ENCODE measurements at places on chromosomes 5 and 9.

- no peak for DNase-seq
Observed at GRCh38 chr5:179308563-179309382, 36.5 kb downstream of the ADAMTS2 start.

- no peak for DNase-seq
Observed at GRCh38 chr9:113873446-113873845, 2.7 kb upstream of the ZNF618 start.

DNA sequence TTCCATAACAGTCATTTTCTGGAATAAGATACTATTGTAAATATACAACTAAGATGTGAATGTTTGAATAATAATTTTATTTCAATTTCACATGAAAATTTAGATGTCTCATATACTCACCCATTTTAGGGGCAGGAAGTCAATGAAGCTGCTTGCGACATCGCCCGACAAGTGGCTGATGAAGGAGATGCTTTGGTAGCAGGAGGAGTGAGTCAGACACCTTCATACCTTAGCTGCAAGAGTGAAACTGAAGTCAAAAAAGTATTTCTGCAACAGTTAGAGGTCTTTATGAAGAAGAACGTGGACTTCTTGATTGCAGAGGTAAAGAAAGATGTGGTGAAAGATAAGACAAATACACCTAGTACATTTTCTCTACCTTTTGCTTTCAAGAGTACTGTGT, 8.6 kb downstream of the BHMT start:
- no peak for DNase-seq

DNA sequence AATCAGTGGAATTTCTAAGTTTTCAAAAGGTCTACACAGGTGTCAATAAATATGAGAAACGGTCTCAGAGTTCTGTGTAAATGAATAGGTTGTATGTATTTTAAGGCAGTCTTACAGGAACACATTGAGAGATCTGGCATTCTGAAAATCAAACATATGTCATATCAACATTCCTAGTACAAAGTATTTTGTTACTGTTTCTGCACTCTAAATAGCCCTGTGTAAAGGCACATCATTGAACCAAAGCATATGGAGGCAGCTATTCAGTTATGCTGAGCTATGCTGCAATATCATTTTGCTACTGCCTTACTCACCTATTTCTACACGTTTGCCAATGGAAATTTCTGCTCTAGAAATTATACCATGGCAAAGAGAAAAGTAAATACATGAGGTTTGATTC, 379.1 kb downstream of the KIAA0825 start:
- DNase-seq: no peak

DNA sequence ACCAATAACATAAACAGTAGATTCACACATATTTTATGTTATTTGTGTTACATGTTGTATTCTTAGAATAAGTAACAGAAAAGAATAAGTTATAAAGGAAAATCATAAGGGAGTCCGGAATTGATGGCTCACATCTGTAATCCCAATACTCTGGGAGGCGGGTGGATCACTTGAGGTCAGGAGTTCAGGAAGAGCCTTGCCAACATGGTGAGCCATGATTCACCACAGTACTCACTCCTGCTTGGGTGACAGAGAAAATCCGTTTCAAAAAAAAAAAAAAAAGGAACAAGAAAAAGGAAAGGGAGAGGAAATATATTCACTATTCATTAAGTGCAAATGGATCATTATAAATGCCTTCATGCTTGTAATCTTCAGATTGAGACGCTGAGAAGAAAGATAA, 533.3 kb upstream of the CDH9 start:
- no peak for DNase-seq

GRCh38 chr5:38396766-38397165, 138.4 kb downstream of the EGFLAM start:
- no peak for DNase-seq

GRCh38 chr9:296411-296810, 81.7 kb downstream of the DOCK8 start:
- no peak for DNase-seq

GRCh38 chr9:85268131-85268530, 473.6 kb downstream of the AGTPBP1 start:
- DNase-seq: no peak

DNA sequence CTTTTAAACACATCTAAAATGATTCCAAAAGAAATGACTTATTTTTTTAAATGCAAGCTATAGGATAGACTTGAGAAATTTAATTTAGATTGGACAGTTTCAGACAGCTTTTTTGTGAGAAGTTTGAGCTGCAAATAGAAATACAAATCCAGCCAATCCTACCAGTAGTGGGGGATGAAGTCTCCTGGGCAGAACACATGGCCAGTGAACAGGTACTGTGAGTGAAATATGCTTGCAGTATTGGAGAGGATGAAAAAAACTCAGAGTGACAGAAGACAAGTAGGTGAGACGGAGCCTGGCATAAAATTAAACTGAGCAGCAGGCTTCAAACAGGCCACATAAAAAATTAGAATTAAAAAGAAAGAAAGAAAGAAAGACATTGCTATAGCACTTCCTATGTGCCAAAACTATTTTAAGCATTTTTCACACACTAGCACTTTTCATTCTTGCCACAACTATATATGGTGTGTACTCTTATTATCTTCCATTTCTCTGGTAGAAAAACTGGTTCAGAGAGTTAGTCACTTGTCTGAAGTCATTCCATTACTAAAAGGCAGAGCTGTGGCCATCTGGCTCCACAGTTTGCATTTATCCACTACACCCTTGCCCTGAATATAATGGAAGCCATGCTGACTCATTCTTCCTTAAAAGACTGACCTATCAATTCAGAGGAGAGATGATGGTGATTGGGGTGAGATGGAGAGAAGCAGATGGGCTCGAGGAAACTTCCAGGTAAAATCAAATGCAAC, 310.2 kb upstream of the CTNND2 start:
- DNase-seq: no peak

- DNase-seq: no peak
Observed at GRCh38 chr9:114316605-114317230, 6.2 kb upstream of the ORM1 start.

DNA sequence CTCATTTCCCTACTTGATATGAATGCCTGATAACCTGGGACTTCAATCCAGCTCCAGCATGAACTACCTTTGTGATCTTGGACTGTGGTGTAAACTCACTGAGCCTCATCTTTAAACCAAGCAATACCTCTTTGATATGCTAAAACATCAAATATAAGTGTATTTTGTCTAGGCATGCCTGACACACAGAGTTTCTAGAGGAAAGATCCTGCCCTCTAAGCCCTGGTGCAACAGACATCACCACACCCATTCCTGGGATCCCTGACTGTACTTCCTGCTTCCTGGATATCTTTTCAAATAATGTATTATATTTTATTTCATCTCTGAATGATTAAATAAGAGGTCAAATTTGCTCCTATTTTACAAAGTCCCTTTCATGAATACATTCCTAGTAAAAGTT, 55.8 kb downstream of the ANXA2R start:
- DNase-seq: no peak

DNA sequence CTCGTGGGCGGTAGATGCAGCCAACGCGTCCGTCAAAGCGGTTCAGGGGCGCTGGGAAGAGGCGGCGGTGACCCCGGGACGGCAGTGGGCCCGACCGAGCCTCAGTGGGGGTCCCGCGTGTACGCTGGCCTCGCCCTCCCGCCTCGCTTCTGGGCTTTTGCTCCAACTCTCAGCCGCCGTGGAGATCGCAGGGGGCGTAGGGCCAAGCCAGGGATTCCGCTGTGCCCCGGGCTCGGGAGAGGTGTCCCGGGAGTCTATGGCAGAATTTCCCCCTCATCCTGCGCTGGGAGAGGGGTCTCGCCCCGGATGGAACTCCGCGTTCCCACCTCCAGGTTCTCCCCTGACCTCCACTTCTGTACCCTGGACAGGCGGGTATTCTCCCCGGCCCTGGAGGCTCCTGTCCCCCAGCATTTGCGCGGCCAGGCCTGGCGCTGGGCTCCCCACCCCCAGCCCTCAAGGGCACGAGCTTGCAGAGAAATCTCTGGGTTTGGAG, 131.9 kb downstream of the MRPL36 start:
- no peak for DNase-seq

DNA sequence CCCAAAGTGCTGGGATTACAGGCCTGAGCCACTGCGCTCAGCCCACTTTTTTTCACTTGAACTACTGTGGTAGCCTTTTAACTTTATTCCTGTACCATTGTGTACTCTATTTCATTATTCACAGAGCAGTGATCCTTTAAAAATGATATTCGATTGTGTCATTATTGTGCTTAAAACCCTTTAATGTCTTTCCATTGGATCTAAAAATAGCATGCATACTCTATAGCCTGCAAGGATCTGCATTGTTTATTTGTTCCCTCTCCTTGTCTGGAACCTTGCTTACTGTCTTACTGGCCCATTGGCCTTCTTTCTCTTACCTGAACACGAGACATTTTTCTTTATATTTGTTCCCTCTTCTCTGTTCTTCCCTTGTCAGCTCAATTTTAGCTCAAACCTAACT, 15.7 kb downstream of the GPBP1 start:
- no peak for DNase-seq

GRCh38 chr5:37604290-37604689, 225.2 kb downstream of the WDR70 start:
- no peak for DNase-seq

DNA sequence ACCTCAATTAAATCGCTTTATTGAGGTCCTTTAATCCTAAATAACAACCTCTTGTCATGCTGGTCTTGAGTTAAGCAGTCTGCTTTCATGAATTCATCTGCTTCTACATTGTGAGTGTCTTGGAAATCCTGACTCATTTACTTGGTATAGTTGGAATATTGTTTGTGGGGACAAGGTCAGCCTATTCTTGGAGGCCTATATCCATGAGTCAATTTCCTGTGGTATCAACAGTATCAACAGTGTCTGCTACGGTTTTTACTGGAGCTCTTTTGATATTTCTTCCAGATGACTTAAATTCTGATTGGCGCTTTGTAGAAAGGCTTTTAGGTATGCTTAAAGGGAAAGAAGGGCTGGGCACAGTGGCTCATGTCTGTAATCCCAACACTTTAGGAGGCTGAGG, 71.2 kb upstream of the PARP8 start:
- DNase-seq: no peak

GRCh38 chr9:3664044-3664443, 138.2 kb upstream of the RFX3 start:
- no peak for DNase-seq

GRCh38 chr5:173395257-173395932, 67.2 kb upstream of the STC2 start:
- DNase-seq: no peak

DNA sequence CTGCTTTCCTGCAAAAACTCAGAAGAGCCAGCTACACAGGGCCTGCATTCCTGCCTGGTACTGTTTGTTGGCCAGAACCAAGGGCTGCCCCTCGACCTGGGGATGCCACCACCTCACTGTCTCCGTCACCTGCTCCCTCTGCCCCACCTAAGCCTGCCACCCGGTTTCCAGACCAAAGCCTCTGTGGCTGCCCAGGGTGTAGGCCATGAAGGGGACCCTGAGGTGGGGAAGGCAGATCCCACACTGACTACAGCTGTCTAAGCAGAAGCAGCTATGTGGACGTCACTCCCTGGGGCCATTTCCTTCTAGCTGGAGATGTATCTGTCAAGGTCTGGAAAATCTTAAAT, 35.8 kb downstream of the RASGEF1C start:
- DNase-seq: no peak

Data from NCI-H1092 treated with DMSO at 0.1 percent for 48 hours (cell line).